ENCODE measurements at places on chromosomes 4 and X.

- no peak for DNase-seq
Observed at GRCh38 chrX:110983024-110983423, 113.0 kb upstream of the PAK3 start.

DNA sequence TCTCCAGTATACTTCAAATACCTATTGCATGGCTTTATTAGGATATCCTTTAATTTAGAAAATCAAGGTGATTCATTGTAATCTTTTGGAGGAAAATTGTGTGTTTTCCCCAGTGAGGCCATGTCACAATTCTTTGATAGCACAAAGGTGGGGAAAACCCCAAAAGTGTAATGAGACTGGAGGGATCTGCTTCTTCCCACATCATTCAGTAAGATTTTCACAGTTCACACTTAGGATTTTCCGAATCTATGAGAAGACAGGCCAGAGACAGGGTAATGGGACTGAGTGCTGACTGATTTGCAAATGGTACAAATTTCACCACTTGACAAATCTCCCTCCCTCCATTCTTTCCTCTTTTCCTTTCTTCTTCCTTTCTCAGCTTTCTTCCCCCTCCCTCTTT lies 181.1 kb downstream of the MGST2 start:
- no peak for DNase-seq

- DNase-seq: no peak
Observed at GRCh38 chr4:48635980-48636379, 144.1 kb downstream of the FRYL start.

- no peak for DNase-seq
Observed at GRCh38 chr4:125620066-125620860, 305.5 kb downstream of the FAT4 start.

- no peak for DNase-seq
Observed at GRCh38 chr4:4271912-4272311, 18.0 kb downstream of the LYAR start.

- DNase-seq: no peak
Observed at GRCh38 chr4:92304606-92305005, 840 bp downstream of the GRID2 start.

GRCh38 chr4:188701952-188702351 lies 562.7 kb downstream of the TRIML1 start:
- DNase-seq: no peak

DNA sequence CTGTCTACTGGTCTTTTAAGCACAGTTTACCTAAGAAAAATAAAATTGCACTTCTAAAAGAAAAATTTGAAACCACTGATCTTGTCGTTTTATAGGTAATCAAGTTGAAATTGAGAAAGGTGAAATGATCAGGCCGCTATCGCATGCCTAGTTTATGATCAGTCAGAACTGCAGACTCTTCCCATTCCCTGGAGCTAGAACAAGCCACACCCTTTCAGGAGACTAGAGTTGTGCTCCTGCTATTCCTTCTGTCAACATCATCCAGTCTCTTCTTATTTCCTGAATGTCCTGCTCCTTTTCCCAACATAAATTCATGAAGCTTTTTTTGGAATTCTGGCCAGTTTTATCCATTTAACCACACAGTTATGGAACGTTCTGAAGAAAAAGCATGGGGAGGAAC lies 135.1 kb downstream of the SLC7A11 start:
- no peak for DNase-seq

GRCh38 chr4:114547340-114548134 lies 51.1 kb upstream of the UGT8 start:
- no peak for DNase-seq

DNA sequence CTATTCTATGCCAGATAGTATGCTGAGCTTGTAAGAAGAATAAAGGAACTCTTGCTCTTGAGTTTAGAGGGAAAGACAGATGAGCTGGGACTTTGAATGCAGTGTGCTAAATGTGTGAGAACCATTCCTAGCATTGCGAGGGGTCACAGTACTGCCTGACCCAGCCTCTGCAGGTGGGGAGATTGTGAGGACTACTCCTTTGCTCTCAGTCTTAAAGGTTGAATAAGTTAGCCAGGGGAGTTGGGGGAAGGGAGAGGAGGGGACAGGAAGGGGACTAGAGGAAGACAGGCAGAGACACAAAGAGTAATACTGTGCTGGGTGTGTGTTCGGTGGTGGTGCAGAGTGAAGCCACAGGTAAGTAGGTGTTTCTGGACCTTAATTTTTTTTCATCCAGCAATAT lies 41.7 kb downstream of the DCUN1D4 start:
- no peak for DNase-seq

GRCh38 chr4:150952167-150952845 lies 62.8 kb downstream of the LRBA start:
- DNase-seq: no peak

DNA sequence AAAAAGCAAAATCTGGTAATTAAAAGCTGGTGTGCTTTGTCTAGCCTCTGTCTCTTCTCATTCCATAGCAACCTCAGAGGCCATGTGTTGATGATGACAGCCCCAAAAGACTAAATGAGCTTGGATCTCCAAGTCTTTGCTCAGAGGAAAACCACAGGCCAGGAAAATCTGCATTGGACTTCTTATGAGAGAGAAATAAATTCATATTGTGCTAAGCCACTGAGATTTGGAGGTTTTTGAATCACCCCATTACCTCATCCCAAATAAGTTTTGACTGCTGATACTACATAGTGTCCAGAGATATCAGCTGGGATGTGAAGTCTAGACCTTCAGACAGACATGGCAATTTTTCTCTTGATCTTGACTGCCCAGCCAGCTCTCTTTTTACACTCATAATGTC lies 178.6 kb upstream of the DIPK2B start:
- DNase-seq: no peak

GRCh38 chr4:41725254-41725653 lies 23.3 kb downstream of the PHOX2B start:
- DNase-seq: no peak

DNA sequence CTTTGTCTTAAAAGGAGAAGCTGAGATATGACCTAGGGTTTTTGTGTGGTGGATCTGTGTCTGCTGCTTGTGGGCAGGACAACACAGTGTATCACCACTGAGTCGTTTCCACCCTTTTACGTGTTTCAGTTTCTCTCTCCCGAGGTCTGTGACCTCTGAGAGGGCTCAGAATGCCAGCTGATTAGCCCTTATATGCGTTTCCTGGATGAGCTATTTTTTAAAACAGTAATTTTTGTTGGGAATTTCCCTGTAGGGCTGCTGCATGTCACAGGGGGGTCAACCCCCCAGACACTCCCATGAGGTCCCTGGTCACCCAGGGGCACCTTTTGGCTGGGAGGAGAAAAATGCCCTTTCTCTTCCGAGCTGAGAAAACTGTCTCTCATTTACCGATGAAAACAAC lies 170.4 kb upstream of the CASK start:
- DNase-seq: no peak

Data from ureter (tissue), 1 donor.